Small intestine (tissue), 16 donors: ENCODE measurements at places on chromosomes 11 and 22.

DNA sequence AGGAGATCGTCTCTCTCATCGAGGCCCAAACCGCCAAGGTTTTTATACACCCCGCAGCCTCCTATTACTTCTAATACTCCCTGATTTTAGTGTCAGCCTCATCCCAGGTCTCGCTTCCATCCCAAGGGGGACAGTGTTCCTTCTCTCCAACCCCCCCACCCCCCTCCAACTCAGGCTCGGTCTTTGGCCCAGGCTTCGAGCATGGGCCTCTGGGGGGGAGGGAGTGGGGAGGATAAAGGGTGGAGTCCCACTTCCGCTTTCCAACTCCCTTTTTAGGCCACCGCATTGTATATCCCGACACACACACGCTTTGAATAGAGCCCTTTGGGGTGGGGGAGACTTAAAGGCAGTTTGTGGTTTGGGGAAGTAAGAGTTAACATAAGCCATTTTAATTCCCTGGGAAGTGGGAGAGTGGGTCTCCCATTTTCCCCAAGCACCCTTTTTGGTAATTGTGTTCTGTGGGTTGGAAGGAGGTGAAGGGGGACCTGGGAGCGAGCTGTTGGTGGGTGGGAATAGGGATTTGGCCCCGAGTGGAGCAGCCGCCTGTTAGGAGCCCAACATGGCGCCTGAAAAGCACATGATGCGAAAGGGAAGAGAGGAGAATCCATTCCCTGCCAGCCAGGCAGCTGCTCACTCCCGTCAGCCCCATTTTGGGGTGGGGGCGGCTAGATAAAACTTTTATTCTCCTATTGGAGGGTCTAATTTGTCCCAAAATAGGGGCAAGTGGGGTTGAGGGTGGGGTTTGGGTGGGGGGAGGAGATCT, 844 bp downstream of the PCF11 start:
- peak overlapping the region; percentile 95 for H3K4me3 ChIP-seq
- peak; percentile 86 for DNase-seq
- no peaks in the 10 kb centered on the region for H3K36me3 ChIP-seq

DNA sequence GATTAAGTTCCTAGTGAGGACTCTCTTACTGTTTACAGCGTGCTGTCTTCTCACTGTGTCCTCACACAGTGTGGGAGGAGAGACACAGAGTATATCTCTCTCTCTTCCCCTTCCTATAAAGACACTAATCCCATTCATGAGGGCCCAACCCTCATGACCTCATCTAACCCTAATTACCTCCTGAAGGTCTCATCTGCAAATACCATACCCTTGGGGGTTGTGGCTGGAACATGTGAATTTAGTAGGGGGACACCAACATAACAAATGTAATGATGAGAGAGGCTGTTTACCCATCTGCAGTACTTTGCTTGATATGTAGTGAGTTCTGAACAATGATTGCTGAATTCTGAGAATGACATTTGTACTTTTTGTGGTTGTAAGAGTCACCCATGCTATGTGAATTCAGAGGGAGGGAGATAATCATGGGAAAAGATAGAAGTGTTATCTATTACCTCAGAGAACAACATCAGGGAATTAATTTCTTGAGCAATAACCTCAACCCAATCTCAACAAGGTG, 4.9 kb upstream of the OR52W1 start:
- no peak for DNase-seq
- no peak overlapping the region for H3K4me3 ChIP-seq
- H3K36me3 ChIP-seq: no peaks in the 10 kb centered on the region
- no peaks in the 10 kb centered on the region for H3K4me1 ChIP-seq
- H3K27ac ChIP-seq: no peak overlapping the region
- H3K27me3 ChIP-seq: no peaks in the 10 kb centered on the region

GRCh38 chr11:108369064-108369463, 98.3 kb downstream of the C11orf65 start:
- no peaks in the 10 kb centered on the region for H3K4me1 ChIP-seq
- no peak overlapping the region for H3K4me3 ChIP-seq
- no peaks in the 10 kb centered on the region for H3K36me3 ChIP-seq
- no peaks in the 10 kb centered on the region for H3K27me3 ChIP-seq
- no peak overlapping the region for H3K27ac ChIP-seq

DNA sequence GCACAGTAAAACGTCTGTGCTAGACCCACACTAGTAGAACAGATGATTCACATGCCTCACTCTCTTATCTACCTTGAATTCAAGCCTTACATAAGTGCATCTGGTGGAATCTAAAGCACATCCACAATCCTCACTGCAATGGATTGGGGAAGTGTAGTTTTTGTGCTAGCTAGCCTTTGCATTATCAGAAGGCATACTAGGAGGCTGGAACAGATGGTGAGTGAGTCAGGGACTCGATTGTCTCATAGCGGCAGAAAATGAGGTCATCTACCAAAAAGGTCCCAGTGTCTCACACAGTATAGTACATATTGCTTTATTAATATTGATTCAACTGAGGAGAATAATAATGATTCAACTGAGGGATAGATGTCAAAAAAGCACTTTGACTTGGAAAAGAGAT, 9.3 kb downstream of the MSANTD4 start:
- no peak overlapping the region for H3K27ac ChIP-seq
- no peaks in the 10 kb centered on the region for H3K27me3 ChIP-seq
- H3K4me3 ChIP-seq: no peak overlapping the region
- no peaks in the 10 kb centered on the region for H3K4me1 ChIP-seq
- H3K36me3 ChIP-seq: peaks cover 7% of the 10 kb centered on the region

DNA sequence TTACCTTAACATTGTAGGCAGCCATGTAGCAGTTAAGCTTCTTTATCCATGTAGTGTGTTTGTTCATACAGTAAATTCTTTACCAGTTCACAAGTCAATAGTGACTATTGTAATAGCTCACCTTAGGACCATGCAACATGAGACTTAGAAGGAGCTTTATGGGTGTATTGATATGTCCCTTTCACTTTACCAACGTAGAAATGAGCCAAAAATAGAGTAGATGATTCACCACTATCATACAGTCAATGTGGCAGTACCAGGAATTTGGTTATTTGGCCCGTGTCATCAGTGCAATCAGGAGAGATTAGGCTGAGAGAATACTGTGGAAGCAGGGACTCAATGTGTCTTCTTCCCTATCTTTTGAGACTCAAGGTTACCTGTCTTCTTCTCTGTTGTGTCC, 4.7 kb downstream of the ZDHHC13 start:
- DNase-seq: no peak
- no peaks in the 10 kb centered on the region for H3K36me3 ChIP-seq

GRCh38 chr11:33885338-33886005, 6.4 kb downstream of the LMO2 start:
- no peak overlapping the region for H3K4me3 ChIP-seq
- no peaks in the 10 kb centered on the region for H3K4me1 ChIP-seq
- no peaks in the 10 kb centered on the region for H3K27me3 ChIP-seq
- no peak overlapping the region for H3K27ac ChIP-seq

DNA sequence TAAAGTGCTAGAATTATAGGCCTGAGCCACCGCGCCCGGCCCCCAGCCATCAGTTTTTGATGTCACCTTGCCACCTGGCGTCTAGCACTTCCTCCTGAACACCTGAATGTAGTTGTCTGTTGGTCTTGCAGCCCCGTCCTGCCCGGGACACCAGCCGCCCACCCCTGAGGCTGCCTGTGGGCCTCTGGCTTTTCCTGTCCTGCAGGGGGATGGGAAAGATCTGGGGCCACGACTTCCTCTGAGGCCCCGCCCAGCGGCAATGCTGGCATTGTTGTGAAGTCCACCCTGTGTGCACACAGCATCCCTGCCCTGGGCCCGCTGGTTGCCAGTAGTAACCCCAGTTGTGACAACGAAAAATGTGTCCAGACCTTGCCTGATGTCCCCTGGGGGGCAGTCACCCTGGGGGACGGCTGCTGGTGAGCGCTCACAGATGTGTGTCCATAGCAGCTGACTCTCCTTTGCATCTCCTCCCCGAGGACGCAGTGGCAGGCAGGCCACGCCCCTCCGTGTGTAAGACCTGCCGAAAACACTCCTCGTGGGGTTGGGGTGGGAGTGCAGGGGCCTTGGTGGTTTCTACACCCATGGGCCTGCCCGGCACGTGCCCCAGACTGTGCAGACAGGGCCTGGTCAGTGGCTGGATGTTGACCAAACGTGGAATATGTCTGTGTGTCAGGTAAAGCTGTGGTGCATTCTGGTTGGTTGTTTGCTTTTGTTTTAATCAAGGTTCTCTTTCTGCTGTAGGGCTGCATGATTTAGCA, 6.8 kb downstream of the SELENOO start:
- no peaks in the 10 kb centered on the region for H3K4me1 ChIP-seq
- no peaks in the 10 kb centered on the region for H3K36me3 ChIP-seq
- no peaks in the 10 kb centered on the region for H3K27me3 ChIP-seq
- no peak for DNase-seq

DNA sequence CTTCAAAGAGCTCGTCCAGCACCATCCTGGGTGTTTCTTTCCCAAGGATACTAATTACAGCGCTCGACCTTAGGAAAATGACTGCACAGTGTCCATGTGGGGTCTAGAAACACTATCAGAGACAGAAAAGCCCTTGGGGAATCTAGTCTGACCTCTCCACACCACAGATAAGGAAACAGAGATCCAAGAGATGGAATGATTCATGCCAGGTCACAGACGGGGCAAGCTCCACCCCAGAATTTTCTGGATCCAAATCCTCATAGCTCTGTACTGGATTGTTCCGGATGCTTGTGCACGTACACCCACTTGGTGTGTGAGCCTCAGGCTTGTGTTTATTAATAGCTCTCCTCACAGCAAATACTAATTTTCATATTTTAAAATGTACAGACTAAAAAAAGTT, 11.3 kb downstream of the ABTB2 start:
- H3K4me3 ChIP-seq: no peak overlapping the region
- H3K27me3 ChIP-seq: no peaks in the 10 kb centered on the region
- no peak for DNase-seq
- peaks cover 2% of the 10 kb centered on the region for H3K36me3 ChIP-seq
- H3K4me1 ChIP-seq: peaks cover 10% of the 10 kb centered on the region
- no peak overlapping the region for H3K27ac ChIP-seq

DNA sequence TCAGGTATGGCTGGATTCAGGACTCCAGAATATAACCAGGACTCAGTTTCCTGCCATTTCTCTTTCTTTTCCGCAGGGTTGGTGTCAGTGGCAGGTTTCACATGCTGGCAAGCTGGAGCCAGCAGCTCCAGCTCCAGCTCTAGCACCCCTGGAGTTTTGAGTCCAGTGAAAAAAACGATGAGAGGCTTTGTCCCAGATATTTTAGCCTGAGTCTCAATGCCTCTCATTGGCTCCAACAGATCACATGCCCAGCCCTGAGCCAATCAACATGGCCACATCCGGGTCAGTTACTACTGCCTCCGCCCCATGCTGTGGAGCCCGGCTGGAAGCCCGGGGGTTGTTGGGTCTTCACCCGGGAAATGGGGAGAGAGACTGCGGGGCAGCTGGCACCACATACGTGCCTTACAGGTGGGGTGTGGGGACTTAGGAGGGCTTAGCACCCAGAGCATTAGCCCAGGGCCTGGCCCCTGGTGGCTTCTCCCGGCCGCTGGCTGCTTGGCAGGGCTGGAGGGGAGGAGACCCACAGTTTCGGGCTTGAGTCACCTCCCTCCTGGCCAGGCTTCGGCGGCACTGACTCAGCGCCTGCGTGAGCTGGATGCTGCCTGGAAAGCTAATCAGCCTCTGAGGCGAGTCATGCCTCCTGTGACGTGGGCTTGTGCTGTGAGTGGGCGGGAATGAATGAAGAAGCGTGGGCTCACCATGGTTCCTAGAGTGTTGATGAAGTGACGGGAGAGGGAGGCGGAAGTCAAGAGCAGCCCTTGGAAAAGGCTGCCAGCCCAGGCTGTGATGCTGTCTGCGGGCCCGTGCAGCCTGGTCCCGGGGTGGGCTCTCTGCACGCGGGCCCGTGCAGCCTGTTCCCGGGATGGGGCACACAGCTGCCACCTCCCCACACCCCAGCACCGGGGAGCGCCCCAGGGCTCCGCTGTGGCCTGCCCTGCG, 15.3 kb upstream of the MRTFA start:
- H3K27ac ChIP-seq: peak overlapping the region; percentile 82
- no peak overlapping the region for H3K4me3 ChIP-seq
- DNase-seq: peak; percentile 95
- H3K36me3 ChIP-seq: no peaks in the 10 kb centered on the region

DNA sequence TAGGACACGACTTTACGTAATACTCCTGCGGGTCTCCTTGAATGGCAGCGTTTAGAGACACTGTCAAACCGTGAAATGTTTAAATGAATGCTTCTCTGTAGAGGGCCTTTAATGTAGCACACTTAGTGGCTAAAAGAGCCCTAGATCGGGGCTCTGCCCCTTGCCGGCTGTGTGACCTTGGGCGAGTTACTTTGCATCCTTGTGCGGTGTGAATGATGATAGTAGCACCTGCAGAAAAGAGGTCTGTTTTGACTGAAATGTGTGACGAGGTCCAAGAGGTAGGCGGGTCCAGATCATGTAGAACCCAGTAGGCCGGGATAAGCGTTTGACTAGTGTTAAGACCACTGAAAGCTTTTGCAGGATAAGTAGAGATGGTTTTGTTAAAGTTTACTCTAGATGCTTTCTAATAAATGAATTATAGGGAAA, 866 bp downstream of the MED17 start:
- H3K36me3 ChIP-seq: no peaks in the 10 kb centered on the region
- no peak for DNase-seq
- peaks cover 5% of the 10 kb centered on the region for H3K4me1 ChIP-seq
- no peaks in the 10 kb centered on the region for H3K27me3 ChIP-seq
- peak overlapping the region; percentile 98 for H3K27ac ChIP-seq

DNA sequence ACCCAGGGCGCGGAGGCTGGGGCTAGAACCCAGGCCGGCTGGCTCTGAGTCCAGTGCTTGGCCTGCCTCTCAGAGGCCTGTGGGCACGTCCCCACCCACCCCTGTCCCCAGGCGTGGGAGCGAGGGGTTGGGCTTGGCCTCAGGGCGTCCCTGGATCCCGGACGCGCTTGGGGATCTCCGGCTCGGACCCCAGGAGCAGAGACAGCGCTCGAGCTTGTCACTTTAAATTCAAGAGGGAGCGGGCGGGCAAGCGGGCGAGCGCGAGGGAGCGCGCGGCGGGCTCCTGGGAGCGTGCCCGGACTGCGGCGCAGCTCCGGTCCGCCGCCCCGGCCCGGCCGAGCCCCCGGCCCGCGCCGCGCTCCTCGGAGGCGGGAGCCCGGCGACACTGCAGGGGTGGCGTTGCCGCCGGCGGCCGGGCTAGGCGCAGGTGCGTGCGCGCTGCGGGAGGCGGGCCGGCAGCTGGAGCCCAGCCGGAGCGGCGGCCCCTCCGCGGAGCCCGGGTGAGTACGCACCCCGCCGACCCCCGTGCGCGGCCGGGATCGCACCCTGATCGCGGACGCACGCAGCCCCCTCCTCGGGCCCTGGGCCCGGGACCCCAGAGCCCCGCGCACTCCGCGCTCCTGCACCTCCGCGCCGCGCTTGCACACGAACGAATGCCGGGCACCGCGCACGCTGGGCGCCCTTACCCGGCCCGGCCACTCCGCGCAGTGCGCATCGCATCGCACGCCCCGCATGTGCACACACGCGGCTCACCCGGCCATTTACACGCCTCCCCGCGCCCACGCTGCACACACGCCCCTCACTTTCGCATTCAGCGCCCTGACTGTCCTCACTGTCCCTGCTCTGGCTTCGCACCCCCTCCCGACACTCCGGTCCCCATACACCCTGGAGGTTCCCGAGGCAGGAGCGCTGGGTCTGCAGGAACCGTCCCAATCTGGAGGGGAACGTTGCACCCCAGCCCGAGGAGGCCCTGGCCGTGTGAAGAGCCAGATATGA, at the start of gene SYT12:
Gene SYT12, plus strand, starts transcription at position 174 of the 996 bp plus-strand sequence. CDS start 7,011 bp downstream, outside the sequence.
- H3K4me3 ChIP-seq: no peak within 1 kb of the TSS
- H3K27ac ChIP-seq: no peak within 1 kb of the TSS
- no peaks in the 10 kb centered on the region for H3K36me3 ChIP-seq
- peaks cover 6% of the 10 kb centered on the region for H3K4me1 ChIP-seq
- peak; percentile 40 for DNase-seq
